ENCODE measurements at places on chromosomes 2 and 18.

DNA sequence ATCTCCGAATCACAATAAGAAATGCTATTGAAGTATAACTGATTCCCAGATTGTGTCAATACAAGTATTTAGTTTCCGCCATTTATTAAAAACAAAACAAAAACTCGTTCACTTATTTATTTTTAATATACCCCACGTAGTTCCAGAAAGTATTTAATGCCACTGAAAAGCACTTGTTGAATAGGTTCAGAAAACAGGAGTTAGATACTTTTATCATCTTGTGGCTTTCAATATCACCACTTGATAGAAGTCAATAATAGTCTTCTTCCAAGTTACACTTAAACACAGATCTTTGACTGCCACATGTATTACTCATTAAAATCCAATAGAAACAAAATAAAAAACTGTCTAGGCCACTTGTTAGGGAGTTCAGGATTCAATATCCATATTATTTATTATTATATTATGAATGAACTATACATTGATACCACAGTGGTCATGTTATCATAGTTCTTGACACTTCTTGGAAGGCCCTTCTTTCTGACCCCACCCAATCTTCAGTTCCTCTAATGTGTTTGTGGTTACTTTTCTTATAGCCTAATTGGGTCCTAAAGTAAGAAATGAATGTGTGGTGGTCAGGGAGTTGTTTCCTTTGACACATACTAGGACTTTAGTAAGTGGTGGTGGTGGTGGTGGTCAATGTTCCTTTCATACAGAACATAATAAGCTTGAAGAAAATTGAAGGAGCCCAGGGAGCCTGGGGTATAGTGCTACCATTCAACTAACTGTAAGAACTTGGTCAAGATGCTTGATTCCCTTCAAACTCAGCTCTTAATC, 221.3 kb upstream of the ITGA4 start:
- DNase-seq, result no peak

- no peak for DNase-seq
Measured at GRCh38 chr2:238097201-238097987, 2.7 kb upstream of the ESPNL start.

GRCh38 chr2:85502720-85503119, 36.2 kb upstream of the MAT2A start:
- DNase-seq, result no peak

DNA sequence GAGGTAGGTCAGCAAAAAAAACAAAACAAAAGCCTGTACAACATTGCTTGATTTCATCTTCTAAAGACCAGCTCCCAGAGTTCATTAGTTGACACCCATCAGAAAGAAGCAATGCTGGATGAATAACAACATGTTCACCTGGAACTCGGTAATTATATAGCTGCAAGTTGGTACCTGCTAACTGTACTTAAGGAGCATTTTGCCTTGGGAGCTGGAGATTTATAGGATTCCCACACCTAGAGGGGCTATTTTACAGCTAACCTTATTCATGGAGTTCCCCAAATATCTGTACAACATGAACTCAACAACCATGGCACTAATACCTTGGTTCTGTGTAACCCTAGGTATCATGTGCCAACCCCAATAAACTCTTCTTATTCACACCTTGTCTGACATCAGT, 281.1 kb upstream of the NCKAP5 start:
- no peak for DNase-seq

GRCh38 chr2:199946836-199947235, 8.5 kb downstream of the TYW5 start:
- no peak for DNase-seq

- DNase-seq, result no peak
Measured at GRCh38 chr2:145909175-145909755, 1389.3 kb upstream of the ZEB2 start.

GRCh38 chr18:37956020-37956419, 390.4 kb upstream of the CELF4 start:
- DNase-seq, result no peak

DNA sequence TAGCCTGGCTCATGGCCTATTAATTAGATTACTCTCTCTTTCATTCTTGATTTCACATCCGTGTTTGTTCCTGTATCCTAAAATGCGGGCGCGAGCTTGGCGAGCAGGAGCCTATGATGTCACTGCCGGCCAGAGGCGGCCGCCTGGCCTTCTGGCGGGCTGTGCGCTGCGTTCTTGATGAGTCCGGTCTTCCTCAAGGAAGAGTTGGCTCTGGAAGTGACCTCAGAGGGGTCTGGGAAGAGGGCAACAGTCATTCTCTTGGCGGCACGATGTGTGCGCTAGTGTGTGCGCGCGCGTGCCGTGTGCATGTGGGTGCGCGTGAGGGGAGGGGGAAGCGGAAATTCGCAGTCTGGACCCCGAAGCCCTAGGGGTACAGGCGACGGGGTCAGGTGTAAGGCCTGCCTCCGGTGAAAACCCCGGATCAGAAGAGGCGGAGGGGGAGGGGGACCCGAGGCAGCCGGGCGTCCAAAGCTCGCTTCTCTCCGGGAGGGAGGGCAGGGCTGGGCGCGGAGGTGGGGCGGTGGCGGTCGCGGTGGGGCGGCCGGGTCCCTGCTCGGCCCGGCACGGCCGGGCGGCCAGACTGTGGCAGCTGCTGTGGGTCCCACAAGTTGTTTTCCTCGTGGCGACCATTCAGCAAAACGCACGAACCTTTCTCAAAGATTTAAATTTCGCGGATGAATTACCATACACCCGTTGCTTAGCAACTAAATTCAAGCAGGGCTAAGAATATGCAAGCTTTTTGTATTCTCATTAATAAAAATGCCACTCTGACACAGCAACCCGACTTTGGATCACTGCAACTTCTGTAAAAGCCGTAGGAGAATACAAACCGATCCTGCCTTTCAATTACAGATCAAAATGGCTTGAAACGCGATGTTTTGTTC, 8.4 kb downstream of the POU3F3 start:
- no peak for DNase-seq

DNA sequence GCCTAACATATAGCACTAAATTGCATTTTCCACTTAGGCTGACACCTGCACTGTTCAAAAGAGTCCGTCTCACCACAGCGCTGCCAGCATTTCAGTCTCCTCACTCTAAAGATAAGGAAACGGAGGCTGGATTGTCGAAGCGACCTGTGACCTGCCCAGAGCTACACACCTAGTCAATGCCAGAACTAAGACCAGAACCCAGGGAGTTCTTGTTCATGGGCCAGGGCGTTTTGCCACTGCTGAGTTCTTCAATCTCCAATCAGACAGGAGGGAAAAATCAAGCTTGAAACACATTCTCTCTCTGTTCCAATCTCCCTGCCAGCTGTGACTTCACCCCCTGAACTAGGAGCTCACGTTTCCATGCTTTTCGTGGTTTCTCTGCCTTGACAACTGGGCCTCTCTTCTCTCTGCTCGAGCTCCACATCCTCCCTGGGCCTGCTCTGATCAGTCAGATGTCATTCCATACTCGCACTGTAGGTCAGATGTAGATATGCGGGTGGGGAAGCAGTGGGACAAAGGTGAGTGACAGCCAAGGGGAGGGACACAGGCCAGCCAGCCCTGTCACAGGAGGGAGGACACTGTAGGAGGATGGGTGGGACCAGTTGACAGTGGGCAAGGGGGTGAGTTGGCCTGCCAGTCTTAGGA, 221.1 kb upstream of the SMAD2 start:
- no peak for DNase-seq

GRCh38 chr2:235598026-235598425, 104.2 kb downstream of the AGAP1 start:
- no peak for DNase-seq

GRCh38 chr2:127083819-127084503, 23.0 kb downstream of the BIN1 start:
- DNase-seq, result no peak

- DNase-seq, result no peak
Measured at GRCh38 chr18:79385326-79385707, 10.4 kb upstream of the NFATC1 start.

- DNase-seq, result no peak
Measured at GRCh38 chr2:181468811-181469210, 11.6 kb downstream of the ITGA4 start.

GRCh38 chr18:51226587-51227350, 29.3 kb upstream of the MEX3C start:
- no peak for DNase-seq

- DNase-seq, result peak; percentile 70
Measured at GRCh38 chr2:121171625-121172119, 113.3 kb downstream of the TFCP2L1 start.

DNA sequence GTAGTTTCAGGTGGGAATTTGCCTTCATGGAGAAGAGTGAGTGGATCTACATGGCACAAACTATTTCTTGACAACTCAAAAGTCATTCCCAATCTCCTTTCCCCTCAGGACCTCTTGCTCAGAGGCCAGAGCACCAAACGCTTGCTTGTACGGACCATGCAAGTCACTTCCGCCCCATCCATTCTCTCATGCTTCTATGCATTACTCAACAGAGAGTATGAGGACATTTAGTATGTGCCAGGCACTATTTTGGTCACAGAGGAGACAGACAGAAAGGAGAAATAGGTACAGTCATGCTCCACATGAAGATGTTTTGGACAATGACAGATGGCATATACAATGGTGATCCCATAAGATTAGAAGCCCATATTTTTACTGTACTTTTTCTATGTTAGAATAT, 117.5 kb downstream of the ACTR3 start:
- no peak for DNase-seq

GRCh38 chr2:173815772-173816171, 149.4 kb downstream of the SP3 start:
- DNase-seq, result no peak
